ENCODE measurements at places on chromosomes 16 and 17.

- no peak for DNase-seq
Measured at GRCh38 chr17:64024781-64025731, 4.6 kb upstream of the ICAM2 start.

DNA sequence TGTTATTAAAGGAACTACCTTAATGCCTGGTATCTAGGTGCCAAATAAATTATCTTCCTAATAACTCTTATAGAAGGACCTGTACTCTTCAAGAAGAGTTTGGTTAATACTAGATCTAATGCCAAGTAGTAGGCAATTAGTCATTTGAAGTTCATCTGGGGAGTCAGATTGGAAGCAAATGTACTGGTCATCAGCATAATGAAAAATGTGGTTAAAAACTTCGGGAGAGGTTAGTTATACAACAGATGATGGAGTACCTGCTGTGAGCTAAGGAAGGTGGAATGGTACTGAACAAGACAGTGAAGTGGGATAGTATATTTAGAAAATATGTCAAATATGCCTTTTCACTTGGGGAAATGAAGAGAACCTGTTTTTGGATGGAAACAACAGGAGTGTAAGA lies 49.2 kb downstream of the TNRC6A start:
- DNase-seq: no peak

DNA sequence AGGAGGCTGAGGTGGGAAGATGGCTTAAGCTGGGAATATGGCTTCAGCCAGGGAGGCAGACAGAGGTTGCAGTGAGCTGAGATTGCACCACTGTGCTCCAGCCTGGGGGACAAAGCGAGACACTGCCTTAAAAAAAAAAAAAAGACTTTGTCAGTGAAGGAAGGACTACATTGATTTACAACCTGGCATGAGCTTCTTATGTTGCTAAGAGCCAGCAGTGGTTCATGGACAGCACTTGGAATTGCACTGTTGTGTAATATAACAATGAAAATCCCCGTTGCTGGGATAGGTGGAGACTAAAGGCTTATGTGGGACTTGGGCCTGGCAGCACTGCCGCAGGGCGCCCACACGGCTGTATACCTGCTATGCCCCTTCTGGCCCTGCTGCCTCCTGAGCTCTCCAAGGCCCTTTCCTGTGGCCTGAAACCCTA lies 14.1 kb upstream of the SLC16A5 start:
- DNase-seq: no peak

DNA sequence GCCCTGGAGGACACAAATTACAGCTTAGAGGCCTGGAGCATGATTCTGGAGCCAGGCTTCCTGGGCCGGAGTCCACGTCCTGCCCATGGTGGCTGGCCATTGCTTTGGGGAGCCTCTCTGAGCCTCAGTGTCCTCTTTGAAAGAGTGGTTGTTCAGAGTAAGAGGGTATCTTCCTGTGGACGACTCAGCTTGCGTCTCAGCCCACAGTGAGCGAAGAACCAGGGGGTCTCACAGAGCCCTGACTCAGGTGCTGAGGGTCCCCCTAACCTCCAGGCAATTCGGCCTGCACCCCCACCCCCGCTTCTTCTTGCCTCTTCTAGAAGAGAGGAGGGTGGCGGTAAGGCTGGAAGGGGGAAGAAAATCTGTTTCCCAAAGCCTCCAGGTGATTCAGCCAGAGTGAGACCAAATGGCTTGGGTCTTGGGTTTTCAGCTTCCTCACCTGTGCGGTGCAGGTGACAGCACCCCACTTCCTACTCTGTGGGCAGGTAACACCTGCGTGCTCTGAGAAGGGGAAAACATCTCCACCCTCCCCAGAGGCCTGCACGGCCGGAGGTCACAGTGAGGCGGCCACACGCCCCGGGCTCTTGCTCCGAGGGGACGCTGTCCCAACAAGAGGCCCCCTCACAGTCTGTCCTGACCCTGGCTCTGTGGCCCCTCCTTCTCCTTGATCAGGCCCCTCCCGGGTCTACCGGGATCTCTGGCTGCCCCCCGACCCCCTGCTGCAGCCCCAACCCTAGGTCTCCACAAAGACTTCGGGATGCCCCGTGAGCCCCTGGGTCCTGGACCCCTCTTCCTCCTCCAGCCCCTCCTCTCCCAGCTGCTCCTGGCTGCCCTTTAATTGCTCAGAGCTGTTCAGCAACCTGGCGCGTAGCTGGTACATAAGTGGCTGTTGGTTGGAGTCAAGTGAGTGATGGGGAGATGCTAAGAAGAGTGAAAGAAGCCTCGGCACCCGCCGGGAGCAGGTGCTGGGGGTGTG lies 119.2 kb downstream of the METRNL start:
- no peak for DNase-seq

GRCh38 chr17:4241535-4241934 lies 22.2 kb downstream of the ANKFY1 start:
- no peak for DNase-seq

DNA sequence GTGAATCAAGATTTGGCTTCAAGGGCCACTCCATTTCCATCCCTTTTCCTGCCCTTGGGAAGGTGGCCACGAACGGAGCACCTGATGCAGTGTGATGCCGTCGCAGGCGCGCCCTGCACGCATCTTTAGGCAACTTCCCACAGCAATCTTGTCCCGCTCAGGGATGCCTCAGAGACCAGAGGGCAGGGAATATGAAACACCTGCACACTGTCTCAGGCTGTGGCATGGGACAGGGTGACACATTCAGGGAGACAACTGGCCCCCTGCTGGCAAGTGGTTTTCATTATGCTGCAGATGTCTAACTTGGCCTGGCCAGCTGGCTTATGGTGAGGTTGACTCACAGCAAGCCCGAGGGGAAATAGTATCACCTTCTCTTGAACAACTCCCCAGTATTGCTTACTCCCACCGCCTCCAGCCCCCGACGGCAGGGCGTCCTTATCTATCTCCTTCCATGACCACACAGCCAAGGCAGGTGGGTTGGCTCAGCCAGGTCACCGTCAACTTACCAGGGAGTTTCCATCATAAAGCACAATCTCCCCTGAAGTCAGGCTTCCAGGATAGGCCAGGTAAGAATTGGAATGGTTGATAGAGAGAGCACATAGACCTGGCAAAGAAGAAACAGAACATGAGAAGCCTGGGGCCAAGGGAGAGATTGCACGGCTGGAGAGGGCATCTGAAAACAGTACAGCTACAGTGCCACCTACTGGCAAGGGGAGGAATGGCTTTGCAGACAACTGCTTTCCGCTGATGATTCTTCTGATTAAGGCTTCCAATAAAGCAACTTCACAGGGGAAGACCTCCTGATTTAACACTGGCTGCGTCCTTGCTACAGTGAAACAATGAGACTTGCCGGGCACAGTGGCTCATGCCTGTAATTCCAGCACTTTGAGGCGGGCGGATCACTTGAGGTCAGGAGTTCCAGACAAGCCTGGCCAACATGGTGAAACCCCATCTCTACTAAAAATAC lies 21.1 kb downstream of the WIPI1 start:
- peak; percentile 87 for DNase-seq

DNA sequence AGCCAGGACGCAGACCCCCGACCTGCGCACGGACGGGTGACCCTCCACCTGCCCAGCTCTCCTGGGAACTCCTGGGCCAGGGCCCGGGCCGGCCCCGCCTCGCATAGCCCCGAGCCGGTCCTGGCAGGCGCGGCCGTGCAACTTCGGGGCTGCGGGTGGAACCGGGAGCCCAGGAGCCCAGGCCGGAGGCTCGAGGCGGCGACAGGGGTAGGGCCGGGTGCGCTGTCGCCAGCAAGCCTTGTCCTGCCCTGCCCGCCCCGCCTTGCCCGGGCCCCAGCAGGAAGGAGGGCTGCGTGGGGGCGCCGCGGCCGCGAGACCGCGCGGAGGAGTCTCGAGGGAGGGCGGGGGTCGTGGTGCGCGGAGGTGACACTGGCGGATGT lies 408 bp downstream of the LMF1 start:
- DNase-seq: no peak

GRCh38 chr17:81648707-81649085 lies 7.6 kb downstream of the PDE6G start:
- no peak for DNase-seq

- no peak for DNase-seq
Measured at GRCh38 chr17:8887301-8887700, 19.8 kb upstream of the PIK3R6 start.

DNA sequence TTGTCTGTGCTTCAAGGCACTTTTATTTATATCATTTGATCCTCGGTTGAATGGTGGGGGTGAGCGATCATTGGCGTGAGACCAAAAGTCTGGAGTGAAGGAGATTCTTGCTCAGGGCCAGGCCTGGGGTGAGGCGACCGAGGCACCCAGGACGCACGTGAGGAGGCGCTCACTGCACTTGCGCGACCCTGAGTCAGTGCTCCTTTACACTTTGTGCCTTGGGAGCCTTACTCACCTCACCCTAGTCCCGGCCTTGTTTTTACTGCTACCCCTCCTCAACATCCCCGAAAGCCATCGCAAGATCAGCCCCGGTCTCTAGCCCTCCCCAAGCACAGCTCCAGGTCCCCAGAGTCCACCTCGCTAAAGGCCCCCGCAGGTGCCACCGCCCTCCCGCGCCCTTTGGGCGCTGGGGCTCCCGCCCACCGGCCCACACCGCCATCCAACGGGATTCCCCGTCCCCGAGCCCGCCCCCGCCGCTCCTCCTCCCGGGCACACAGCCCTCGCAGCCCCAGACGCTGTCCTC lies 496 bp downstream of the EZH1 start:
- peak; percentile 94 for DNase-seq

GRCh38 chr17:78486946-78487680 lies 90.1 kb downstream of the DNAH17 start:
- no peak for DNase-seq

DNA sequence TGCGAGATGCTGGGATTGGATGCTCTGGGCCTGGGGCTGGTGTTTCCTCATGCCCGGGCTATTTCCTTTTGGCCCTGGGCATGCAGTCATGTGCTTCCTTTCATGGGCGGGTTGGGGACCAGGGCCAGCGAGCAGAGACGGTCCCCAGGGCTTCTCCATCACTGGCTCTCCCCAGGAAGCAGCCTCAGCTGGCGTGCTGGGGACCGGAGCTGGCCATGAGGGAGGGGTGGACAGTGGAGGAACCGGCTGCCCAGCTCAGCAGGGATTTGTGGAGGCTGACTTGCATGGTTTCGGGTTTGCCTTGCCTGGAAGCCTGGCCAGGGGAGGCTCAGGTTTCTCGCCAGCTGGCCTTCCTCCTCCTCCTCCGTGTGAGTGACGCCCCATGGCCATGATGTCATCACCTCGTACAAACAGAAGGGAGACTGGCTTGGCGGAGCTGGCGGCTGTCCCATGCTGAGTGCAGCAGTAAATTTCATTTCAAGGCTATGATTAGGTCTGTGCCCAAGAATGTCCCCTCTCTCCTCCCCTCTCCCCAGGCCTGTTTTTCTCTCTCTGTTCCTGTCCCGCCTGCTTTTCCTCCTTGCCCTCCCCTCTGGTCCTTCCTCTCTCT lies 8.9 kb upstream of the TIMP2 start:
- peak; percentile 96 for DNase-seq

GRCh38 chr16:57627184-57627871 lies 1.1 kb upstream of the ADGRG1 start:
- peak; percentile 40 for DNase-seq

- no peak for DNase-seq
Measured at GRCh38 chr16:80176114-80176513, 364.7 kb upstream of the DYNLRB2 start.
